ENCODE measurements at places on chromosomes 13 and 19.

- DNase-seq: no peak
These were observed 213.0 kb downstream of the FOXO1 start for GRCh38 chr13:40453351-40454021.

GRCh38 chr13:80563439-80563838, 222.5 kb upstream of the SPRY2 start:
- no peak for DNase-seq

DNA sequence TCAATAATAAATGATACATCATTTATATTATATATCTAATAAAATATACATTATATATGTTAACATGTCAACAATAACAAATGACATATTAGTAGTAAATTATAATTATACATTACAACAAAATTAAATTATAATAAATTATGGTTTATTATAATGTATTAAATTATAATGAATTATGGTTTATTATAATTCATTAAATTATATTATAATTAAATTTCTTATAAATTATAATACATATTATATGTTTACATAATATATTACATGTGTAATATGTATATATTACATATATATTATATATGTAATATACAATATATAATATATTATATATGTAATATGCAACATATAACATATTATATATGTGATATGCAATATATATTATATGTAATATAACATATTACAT, 20.5 kb downstream of the C3 start:
- no peak for DNase-seq

- no peak for DNase-seq
These were observed 11.0 kb downstream of the ZNF552 start for GRCh38 chr19:57803594-57804325.

GRCh38 chr13:28370448-28370847, 124.5 kb downstream of the FLT1 start:
- no peak for DNase-seq

GRCh38 chr19:45539459-45539858, 32.2 kb downstream of the VASP start:
- no peak for DNase-seq

GRCh38 chr19:47539747-47540311, 25.0 kb upstream of the NAPA start:
- DNase-seq: no peak

DNA sequence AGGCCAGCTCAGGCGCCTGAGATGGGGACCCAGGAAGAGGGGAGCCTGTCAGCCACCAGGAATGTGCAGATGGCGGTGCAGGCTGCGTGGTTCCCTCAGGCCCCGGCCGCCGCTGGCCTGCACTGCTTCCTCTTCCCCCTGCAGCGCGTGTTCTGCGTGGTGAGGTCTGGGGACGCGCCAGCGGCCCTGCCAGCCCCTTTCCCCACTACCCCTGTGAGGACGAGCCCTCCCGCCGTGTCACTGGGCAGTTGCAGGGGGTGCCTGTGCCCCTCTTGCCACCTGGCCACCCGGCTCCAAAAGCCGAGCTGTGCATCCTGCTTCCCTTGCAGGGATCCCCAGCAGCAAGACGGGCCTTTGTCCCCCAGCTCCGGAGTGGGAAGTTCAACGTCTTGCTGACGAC, 58.4 kb downstream of the SMARCA4 start:
- no peak for DNase-seq

- DNase-seq: no peak
These were observed 73.9 kb upstream of the SLC10A2 start for GRCh38 chr13:103140001-103140671.
